ENCODE measurements at places on chromosomes 1 and 21. TPM values are rescaled to one million over a fixed set of nuclear protein-coding genes. Genes with fewer than 3 reads are reported as not detected.

Gene FBXO2
- total RNA-seq: 3.5 TPM

DNA sequence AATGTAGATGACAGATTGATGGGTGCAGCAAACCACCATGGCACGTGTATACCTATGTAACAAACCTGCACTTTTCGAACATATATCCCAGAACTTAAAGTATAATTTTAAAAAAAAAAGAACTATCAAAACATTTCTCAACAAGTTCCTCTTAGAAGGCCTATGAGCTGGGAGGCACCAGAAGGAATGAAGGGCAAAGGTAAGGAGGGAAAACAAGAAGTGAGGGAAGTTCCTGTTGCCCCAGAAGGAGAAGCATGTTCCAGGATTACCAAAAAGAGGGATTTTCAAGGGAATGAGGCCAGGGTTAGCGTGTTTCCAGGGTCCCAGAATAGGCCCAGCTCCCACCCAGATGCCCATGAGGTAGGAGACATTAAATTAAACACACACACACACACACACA is 361.0 kb downstream of the SETD4 start:
- DNase-seq: no peak

DNA sequence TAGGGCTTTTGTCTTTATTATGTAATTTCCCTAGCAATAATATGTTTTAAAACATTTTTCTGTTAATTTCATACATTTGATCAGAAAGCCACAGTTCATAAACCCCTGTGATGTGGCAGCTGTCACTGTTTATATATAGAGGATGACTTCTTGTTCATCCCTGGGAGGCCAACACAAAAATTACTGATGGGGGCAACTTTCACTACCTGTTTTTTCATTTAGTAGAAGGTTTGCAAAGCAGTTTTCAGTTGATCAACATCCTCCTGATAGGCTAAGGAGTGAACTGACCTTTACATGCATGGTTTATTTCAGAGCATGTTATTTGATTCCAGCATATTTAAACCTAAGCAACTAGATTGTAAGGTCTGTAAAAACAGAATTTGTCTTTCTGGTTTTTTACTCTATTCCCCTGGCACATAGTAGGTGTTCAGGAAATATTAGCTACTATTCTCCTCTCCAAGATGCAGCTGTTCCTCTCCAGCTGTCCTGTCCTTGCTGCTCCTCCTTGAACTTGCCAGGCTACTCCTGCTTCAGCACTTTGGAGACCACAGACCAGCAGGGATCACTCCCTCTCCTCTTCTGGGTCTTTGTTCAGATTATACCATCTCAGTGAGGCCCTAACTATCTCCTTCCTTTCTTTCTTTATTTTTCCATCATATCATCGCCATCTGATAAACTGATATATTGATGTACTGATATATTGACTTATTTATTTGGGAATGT is 54.7 kb downstream of the ROR1 start:
- DNase-seq: no peak

GRCh38 chr1:25573591-25573930 is 30.2 kb downstream of the LDLRAP1 start:
- DNase-seq: no peak

DNA sequence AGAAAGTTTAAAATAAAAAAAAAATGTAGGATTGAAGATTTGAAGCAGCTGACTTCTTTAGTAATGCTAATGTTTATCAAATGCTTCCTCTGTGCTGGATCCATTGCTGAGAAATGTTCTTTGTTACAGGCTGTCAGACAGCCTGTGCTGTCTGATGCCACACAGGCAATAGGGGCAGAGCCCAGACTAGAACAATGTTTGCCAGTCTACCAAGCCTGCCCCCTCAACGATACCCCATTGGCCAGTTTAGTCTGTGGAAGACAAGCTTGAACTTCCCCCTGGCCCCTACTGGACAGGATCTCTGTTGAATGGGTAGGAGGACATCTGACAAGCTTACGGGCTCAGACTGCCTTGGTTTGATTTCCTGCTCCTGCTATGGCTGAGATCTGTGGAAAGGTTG is 79.4 kb downstream of the PAPPA2 start:
- DNase-seq: no peak

Gene ADAM30
- not detected for total RNA-seq
